Bone marrow (tissue), 2 donors: ENCODE measurements at places on chromosomes 7 and 10.

DNA sequence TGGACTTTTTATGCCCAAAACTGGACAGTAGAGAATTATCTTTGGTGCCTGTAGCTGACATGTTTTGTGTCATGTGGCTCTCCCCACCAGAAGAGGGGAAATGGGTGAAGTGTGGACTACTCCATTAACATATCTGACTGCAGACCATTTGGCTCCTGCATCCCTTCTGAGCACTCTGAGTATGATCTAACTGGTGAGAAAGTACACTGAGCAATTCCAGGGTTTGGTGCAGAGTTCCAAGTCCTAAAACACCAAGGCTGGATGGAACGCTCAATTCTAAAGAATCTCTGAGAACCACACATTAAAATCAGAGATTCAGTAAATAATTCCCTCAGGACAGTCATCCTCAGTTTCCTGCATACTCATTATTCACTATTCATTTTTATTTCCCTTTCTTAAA, 22.8 kb upstream of the OSBPL3 start:
- no peak for DNase-seq

DNA sequence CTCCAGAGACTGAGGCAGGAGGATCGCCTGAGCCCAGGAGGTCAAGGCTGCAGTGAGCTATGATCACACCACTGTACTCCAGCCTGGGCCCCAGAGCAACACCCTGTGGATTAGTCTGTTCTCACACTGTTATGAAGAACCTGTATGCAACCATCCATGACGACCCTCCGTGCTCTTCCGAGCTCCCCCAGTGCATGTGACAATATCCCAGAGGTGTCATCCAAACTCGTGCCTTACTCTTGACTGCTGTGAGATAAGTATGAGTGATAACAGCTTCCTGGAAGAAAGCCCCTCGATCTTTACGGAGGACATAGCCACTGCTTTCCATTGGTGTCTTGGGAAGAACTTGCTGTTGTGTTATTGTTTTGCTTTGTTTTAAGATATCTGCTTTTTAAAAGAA, 591.9 kb downstream of the GALNT17 start:
- no peak for DNase-seq

GRCh38 chr10:77673101-77673500, 35.5 kb upstream of the KCNMA1 start:
- no peak for DNase-seq

DNA sequence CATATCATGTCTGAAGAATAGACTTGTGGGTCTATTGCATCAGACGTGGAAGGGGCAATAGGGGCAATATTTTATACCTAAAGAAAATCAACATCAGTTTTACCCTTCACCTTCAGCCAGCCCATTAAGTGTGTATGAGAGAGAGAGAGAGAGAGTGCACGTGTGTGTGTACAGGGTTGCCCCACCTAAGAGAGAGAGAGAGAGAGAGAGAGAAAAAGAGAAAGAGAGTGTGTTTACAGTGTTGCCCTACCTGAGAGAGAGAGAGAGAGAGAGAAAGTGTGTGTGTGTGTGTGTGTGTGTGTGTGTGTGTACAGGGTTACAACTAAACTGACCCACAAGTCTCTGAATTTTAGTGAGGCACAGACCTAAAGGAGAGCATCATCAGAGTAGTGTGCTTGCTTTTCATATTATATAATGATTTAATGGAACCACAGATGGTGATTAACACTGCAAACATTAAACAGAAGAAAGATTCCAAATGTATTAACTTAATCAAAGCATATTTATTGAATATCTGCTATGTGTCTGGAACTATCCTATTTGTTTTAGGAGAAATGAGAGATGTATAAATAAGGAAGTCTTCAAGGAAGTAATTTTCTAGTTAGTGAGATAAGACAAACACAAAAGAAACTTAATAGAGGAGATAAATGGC, 66.8 kb downstream of the CD36 start:
- no peak for DNase-seq

- no peak for DNase-seq
Observed at GRCh38 chr10:62384057-62384446, 9.9 kb downstream of the ZNF365 start.

DNA sequence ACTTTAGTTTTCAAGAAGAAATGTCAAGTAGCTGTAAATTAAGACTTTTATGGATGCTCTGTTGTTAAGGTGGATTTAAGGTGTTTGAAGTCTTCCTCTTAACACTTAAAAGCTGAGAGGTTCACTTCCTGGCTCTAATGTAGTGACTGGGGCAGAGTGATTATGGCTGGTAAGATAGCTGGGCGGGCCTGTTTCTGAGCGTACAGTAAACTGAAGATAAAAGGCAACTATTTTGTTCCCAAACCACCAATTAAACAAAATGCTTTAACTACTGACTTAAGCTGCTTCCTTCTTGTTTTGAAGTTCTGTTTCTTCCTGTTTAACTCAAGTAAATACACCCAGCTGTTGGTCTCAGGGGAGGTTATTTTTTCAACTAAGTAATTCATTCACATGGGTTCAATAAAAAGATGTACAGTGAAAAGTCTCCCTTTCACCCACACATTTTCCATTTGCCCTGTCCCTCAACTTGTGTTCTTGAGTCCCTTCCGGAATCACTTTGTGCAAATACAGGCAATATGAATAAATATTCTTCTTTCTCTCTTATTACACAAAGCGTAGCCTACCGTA, 19.3 kb downstream of the VWA2 start:
- no peak for DNase-seq

- DNase-seq = no peak
Observed at GRCh38 chr7:25207887-25208286, 20.4 kb downstream of the NPVF start.

GRCh38 chr10:90642136-90642535, 215.7 kb downstream of the HTR7 start:
- DNase-seq = no peak

DNA sequence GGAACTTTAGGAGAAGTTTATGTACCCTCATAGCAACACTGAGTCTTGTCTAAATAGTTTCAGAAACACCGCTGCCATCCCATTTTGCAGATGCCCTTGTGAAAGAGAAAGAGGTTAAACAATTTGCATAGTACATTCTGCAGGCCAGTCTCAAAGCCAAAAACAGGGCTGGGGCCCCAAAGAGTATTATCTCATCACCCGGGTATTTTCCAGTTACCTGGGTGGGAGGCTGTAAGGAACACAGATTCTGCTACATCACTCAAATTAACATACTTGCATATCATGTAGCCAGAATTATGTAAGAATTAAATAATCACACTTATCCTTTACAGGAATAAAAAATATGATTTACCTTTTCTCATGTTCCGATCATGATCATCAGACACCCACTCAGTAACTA, 3.1 kb upstream of the FAM171A1 start:
- DNase-seq = no peak

- DNase-seq = no peak
Observed at GRCh38 chr10:12428447-12429135, 79.2 kb downstream of the CAMK1D start.

- no peak for DNase-seq
Observed at GRCh38 chr10:71399946-71400345, 3.2 kb downstream of the CDH23 start.
